ENCODE measurements at places on chromosomes 12 and 14.

DNA sequence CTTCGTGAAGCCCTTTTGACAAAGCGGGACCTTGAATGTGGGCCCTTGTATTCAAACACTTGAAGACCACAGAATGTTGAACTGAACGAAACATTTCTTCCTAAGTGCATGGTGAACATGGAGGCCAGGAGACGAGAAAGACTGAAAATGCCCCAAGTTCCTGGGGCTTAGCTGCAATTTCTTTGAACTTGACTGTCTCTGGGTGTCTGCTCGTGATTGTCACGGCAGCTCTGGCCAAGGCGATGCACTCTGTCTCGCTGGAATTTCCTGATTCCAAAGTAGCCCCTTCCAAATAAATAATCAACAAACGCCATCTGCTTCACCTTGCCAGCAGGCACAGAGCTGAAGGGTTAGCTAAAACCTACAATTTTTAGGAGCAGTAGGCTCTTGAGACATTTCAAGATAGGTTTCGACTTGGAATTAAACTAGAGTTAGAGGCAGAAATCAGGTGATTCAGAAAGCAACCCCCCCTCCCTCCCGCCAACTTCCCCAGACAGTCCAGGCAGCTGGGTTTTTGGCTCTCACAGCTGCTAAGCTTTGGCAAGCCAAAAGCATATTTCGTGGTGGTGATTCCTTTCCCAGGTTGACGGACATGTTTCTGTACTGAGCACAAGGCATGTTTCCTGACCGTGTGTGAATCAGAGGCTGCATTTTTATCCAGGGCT is 13.5 kb upstream of the IRF2BPL start:
- DNase-seq = no peak

DNA sequence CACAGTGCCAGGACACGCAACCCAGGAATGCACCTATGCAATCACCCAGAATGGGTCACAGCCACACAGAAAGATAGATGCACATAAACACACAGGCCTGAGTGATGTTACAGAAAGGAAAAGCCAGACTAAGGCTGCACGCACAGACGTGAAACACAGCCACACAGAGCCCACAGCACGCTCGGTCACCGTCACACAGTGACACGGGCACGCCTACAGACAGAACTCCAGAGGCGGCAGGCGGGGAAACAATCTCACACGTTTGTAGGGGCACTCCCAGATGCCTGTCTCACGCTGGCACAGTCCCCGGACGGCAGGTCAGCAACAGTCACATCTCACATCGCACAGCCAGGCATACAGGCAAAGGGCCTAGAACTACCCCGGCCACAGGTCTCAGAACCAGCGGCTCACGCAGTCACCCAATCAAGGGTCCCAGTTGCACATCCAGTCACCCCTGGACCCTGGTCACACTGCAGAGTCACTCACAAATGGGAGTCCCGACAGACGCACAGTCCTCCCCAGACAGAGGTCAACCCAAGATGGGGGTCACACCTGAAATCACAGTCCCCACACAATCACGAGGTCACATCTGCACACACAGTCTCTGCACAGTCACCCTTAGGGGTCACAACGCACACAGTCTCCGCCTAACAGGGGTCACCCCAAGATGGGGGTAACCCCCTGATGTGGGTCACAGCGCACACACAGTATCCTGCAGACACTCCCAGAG is 790 bp downstream of the SSH1 start:
- DNase-seq = no peak

DNA sequence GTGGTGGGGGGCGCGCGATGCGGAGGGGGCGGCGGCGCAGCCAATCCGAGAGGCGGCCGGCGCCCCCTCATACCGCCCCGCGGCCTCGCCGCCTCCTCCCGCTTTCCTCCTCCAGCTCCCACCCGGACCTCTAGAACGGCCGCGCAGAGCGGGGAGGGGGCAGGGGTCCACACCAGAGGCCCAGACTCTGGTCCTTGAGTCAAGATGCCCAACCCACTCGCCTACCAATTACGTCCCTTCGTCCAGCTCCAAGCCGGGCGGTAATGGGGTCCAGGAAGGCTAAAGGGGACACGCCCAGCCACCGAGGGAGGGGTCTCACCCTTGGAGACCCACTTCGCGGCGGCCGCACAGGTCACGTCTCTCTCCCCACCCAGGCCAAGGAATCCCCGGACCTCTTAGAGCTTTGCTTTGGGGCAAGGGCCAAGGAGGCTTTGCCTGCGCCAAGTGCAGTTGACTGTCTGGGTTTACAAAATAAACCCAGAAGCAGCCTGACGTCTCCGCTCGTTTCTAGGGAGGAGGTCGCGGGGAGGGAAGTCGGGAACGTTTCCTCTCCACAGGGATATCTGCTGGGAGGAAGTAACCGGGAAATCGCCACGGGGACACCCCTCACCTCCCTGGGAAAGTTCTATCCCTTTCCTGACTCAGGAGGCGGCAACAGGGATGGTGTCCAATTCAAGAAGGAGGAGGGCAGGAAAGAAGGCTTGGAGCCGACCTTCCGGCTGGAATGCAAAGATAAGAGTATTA is 394 bp upstream of the AMIGO2 start:
- DNase-seq = no peak

DNA sequence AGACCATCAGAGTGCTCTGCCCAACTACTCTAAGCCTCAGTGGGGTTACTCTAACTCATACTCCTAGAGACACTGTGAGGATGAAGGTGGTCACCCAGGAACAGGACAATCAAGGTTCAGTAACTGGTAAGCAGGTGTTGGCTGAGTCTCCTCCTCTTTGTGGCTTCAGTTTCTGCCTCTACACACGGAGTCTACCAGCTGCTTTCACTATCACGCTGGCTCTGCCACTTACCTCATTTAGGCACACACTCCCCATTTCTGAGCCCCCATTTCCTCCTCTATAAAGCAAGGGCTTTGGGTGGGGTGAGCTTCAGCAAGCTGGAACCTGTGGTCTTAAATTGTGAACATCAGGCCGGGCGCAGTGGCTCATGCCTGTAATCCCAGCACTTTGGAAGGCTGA is 7.3 kb upstream of the TCHP start:
- no peak for DNase-seq

- DNase-seq = no peak
Measured at GRCh38 chr12:5561057-5561456, 129.1 kb downstream of the NTF3 start.

DNA sequence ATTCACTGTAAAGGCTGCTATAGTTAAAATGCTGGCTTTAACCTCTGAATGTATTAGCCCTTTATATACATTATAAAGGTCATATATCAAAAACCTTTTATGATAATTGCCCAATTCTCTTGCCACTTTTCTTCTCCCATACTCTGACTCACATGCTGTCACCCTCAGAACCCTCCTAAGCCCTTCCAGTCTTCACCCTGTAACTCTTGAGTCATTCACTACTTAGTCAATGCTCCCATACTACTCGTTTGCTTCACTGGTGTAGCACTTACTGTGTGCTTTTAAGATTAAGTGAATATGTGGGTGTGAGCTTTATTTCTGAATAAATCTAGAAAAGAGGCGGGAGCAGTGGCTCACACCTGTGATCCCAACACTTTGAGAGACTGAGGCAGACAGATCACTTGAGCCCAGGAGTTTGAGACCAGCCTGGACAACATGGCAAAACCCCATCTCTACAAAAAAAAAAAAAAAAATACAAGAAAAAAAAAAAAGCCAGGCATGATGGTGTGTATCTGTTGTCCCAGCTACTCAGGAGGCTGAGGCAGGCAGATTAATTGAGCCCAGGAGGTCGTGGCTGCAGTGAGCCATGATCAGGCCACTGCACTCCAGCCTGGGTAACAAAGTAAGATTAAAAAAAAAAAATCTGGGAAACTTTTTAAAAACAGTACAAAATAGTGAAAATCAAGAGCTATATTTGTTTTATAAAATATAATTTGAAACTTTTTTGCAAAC is 37.6 kb downstream of the SPATA7 start:
- no peak for DNase-seq

GRCh38 chr14:74290415-74290814 is 12.3 kb downstream of the ABCD4 start:
- DNase-seq = no peak

DNA sequence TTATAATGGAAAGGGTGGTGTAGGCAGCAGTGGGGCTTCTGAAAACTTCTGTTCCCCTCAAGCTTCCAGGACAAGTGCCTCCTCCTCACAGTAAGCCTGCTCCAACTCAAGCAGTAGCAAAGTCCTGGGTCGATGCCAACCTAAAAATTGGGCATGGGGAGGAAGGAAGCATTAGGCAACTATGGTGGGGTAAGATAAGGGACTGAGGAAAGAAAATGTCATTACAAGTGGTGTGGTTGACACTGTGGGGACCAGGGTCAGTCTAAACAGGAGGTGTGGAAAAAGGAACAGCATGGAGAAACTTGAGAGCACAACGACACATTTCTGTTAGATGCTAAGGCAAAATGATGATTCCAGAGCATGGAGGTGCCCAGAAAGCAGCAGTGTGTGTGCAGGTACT is 34.9 kb downstream of the WIF1 start:
- no peak for DNase-seq

DNA sequence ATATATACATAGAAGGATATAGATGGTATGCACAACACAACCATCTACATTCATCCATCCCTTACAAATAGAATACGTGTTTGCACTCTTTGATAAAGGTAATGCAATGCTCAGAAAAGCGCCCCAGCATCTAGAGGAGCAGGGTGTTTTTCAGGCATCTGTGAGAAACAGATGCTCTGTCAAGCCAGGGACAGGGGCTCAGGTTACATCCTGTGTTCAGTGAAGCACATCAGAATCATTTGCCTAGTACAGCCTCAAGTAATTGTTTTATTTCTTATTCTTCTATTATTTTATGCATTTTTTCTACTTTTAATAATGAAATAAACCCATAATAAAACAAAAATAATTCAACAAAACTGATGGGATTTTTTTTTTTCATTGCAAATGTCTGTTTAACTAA is 50.5 kb upstream of the HIF1A start:
- DNase-seq = no peak

- no peak for DNase-seq
Measured at GRCh38 chr12:83954071-83954789, 958.4 kb downstream of the SLC6A15 start.

GRCh38 chr12:20398686-20399085 is 30.3 kb downstream of the PDE3A start:
- no peak for DNase-seq

DNA sequence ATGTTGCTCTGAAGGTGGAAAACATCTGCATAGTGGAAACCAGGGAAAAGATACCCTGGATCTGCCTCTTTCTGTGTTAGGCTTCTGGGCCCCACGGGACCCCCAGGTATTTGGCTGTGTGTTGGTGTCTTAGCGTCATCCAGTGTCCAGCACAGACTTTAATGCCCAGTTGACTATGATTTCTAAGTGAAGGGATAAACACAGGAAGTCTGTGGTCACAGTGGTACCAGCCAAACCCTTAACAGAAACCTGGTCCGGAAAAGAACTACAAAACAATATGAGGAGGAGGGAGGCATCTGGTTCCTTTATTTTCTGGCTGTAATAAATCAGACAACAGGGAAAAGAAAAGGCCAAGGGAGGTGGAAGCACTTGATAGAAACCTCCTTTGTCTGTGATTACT is 56.4 kb downstream of the CMKLR1 start:
- DNase-seq = no peak

- DNase-seq = no peak
Measured at GRCh38 chr12:110046451-110047187, 1.7 kb downstream of the C12orf76 start.

DNA sequence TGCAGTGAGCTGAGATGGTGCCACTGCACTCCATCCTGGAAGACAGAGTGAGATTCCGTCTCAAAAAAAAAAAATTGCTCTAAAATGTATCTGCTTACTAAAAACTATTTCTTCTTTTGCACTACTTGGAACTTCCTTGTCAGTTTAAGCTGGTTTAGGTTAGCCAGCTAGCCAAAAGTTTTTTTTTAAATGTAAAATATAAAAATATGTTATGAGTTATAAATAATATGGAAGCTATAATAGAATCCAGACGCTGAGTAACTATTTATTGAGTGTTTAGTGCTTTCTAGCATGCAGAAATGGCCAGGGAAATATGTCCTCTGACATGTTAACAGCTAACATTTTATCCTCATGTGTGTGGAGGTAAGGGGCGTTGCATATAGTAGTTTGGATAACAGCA is 85.6 kb downstream of the PLEKHA5 start:
- DNase-seq = no peak

DNA sequence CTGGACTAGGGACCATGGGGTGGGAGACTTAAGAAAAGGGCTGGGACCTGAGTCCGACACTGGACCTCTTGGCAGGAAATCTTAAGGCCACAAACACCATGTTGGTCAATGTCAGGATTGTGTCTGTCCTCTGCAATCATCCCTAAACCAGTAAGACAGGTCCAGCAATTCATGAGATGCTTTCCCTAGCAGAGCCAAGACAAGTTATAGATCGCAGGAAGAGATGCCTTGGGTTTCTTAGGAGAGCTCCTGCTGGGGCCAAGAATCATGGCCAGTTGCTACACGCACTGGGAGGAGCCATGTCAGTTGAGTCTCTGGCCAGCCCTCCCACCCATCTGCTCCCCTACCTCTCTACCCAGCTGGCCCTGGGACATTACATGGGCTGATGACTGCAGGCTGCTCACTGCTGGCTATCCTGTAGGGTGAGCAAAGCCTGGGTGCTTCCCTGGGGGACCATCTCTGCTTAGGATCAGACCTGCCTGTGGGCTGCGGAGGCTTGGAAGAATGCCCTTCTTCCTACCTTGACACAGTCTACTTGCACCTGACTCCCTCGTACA is 14.2 kb downstream of the PLEKHH1 start:
- DNase-seq = no peak

GRCh38 chr12:110304061-110304551 is 23.1 kb downstream of the ATP2A2 start:
- no peak for DNase-seq

- no peak for DNase-seq
Measured at GRCh38 chr14:76473481-76474263, 97.7 kb downstream of the ESRRB start.

- no peak for DNase-seq
Measured at GRCh38 chr12:86774841-86775388, 518.7 kb upstream of the MGAT4C start.

GRCh38 chr12:7108796-7109571 is at the start of gene C1RL:
Gene C1RL, minus strand, starts transcription at chr12:7109214. Its CDS starts 34 bp downstream, at chr12:7109180.
- no peak for DNase-seq

DNA sequence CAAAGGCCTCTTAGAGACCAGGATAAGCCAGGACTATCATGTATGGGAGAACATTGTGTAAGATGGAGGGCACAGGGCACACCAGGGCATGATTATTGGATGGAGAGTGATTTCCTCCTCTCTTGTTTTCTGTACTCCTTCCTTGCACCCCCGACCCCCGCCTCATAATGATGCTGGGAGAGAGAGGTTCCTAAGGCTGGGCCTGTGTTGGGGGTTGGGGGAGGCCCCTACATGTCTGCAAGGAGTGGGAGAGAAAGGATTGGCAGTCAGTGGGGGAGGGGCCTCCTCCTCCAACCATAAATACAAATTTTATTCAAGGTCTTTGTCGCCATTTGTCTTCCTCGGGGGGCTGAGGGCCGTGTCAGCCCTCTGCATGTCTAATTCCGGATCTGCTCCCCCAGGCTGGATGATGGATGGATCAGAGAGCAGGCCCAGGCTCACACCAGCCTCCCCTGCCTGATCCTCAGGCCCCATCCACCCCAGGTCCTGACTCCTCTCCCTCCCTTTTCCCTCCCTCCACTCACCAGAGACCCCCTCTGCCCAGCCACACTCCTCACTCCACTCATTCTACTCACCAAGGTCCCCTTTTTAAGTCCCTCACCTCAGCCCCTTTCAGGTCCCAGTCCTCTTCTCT is 2.0 kb upstream of the C1QL4 start:
- DNase-seq = no peak

Data from cortex of kidney (tissue), 1 donor.